ENCODE measurements at places on chromosomes 12 and 14. TPM values are rescaled to one million over a fixed set of nuclear protein-coding genes. Genes with fewer than 3 reads are reported as not detected.

The KLRC1 gene
- not detected for total RNA-seq

The GZMH gene
- not detected for total RNA-seq

The SPRING1 gene
- total RNA-seq: 70.0 TPM

DNA sequence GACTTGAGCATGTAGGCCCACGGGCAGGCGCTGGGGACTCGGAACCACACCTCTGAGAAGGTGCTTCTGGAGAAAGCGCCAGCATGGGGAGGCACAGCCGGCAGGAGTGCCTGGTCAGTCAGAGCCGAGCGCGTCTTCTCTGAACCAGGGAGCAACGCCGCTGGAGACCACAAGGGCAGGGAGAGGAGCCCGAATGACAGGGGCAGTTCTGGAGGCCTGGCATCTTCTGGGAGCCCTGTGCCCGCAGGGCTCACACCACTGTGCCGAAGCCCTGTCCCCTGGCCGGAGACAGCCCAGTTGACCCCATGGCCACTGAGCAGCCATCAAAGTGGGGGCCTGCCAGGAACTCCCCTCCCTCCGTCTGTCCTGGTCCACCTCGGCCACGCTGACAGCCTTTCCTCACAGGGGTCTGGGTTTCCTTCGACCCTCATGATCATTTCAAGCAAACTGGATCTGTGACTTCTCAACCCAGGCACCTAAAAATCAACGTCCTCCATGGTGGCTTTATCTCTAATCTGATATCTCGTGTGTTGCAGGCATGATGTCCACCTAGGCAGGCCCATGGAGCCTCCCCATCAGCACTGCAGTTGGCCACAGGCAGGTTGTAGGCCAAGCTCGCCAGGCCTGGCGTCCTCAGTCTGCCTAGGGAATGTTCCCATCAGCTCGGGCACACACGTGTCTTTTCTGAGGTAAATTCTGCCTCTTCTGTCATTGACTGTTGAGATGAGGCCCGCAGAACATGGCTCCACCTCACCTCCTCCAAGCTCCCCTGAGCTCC lies 299.3 kb upstream of the RTL1 start:
- H3K27ac ChIP-seq: no peak overlapping the region
- no peaks in the 10 kb centered on the region for H3K27me3 ChIP-seq
- DNase-seq: peak; percentile 12

- H3K4me3 ChIP-seq: no peak overlapping the region
- H3K27ac ChIP-seq: no peak overlapping the region
- H3K36me3 ChIP-seq: no peaks in the 10 kb centered on the region
- H3K27me3 ChIP-seq: no peaks in the 10 kb centered on the region
- no peaks in the 10 kb centered on the region for H3K4me1 ChIP-seq
Observed at GRCh38 chr14:85391892-85392291, 138.1 kb upstream of the FLRT2 start.

GRCh38 chr14:68554231-68554630 lies 238.6 kb downstream of the ZFP36L1 start:
- H3K27ac ChIP-seq: no peak overlapping the region
- H3K4me3 ChIP-seq: no peak overlapping the region
- no peaks in the 10 kb centered on the region for H3K36me3 ChIP-seq
- DNase-seq: peak; percentile 52
- H3K4me1 ChIP-seq: no peaks in the 10 kb centered on the region

DNA sequence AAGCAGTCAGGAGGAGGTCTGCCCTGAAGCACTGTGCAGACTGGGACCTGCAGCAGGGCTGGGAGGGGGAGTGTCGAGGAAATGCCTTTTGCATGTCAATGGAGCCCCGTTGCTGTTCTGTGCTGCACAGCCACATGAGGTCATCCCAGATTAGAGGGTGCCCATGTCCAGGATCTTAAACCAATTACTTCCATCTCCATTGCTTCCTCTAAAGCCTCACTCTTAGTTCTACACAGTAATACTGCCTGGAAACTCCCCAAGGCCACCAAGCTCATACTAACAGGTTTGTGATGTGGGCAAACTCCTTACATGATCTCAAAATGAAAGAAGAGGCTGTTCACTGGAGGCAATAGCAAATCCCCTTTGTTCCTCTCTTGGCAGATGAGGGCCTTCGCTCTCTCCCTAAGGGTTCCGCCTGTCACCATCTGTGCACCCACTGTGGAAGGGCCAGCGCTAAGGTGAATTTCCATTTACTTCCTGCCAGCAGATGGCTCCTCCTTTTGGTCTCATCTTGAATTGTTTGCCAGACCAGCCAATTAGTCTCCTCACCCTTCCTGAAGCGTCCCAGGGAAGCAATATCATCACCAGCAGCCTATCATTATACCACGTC lies 35.4 kb upstream of the LTA4H start:
- H3K27me3 ChIP-seq: no peaks in the 10 kb centered on the region
- DNase-seq: peak; percentile 82
- H3K36me3 ChIP-seq: no peaks in the 10 kb centered on the region
- peaks cover 13% of the 10 kb centered on the region for H3K4me1 ChIP-seq
- no peak overlapping the region for H3K4me3 ChIP-seq

Data from endodermal cell (in vitro differentiated cells).